ENCODE measurements at places on chromosomes 5 and 9.
A peak's percentile ranks its signal among the peaks of the same experiment; 100 is the strongest.

DNA sequence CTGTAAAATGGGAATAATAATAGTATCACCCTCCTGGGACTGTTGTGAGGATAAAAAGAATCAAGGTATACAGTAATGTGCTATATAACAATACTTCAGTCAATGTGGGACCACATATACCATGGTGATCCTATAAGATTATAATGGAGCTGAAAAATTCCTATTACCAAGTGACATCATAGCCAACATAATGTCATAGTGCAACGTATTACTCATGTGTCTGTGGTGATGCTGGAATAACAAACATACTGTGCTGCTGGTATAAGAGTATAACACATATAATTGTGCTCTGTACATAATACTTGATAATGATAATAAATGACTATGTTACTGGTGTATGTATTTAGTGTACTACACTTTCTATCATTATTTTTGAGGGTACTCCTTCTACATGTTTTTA is 38.1 kb downstream of the LIFR start:
- DNase-seq, result no peak

GRCh38 chr5:159965031-159965837 is 43.7 kb upstream of the TTC1 start:
- DNase-seq, result peak; percentile 73

DNA sequence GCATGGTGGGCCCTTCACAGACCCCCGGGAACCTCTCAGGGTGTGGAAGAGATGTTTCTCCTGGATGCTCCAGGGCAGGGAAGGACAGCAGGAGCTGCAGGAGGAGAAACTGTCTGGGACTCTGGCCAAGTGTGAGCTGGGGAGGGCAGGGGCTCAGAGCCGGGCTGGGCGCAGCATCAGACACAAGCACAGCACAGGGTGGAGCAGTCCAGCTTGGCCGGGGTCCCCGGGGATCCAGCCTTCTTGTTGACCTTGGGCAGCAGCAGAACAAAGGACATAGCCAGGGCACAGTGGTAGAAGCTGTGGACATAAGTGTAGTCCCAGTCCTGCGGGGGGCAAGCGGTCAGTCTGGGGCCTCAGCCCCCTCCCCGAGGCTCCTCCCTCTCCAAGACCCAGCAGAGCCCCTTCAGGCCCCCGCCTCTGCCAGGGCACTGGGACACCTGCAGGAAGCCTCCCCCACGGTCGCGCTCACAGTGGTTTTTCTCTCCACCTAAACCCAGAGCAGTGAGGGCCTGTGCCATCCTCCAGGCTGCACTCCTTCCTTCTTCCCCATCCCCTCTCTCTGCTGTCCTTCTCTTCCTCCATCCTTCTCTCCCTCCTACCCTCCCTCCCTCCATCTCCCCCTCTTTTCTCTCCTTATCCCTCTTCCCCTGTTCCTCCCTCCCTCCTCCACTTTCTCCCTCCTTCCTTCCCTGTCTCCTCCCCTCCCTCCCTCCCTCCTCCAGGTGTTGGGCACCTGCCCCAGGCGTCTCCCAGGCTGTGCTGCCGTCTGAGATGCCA is 10.1 kb downstream of the MYMK start:
- peak; percentile 91 for DNase-seq

- DNase-seq, result no peak
Observed at GRCh38 chr9:99054581-99054980, 50.3 kb upstream of the TGFBR1 start.

DNA sequence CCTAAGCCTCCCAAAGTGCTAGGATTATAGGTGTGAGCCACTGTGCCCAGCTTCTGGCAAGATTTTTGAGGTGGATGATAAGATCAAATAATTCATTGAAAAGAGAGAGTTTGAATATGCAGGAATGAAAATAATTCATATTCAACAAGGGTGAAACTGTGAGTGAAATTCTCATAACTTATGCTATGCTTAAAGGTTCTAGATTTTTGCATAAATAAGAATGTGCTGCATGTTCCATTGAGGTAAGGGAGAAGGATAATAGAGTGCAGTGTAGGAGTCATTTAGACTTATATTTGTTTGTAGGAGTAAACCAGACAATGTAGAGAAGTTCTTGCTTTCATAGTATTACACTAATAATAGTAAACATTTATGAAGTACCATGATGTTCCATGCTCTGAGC is 12.2 kb upstream of the PCDHB2 start:
- DNase-seq, result no peak

DNA sequence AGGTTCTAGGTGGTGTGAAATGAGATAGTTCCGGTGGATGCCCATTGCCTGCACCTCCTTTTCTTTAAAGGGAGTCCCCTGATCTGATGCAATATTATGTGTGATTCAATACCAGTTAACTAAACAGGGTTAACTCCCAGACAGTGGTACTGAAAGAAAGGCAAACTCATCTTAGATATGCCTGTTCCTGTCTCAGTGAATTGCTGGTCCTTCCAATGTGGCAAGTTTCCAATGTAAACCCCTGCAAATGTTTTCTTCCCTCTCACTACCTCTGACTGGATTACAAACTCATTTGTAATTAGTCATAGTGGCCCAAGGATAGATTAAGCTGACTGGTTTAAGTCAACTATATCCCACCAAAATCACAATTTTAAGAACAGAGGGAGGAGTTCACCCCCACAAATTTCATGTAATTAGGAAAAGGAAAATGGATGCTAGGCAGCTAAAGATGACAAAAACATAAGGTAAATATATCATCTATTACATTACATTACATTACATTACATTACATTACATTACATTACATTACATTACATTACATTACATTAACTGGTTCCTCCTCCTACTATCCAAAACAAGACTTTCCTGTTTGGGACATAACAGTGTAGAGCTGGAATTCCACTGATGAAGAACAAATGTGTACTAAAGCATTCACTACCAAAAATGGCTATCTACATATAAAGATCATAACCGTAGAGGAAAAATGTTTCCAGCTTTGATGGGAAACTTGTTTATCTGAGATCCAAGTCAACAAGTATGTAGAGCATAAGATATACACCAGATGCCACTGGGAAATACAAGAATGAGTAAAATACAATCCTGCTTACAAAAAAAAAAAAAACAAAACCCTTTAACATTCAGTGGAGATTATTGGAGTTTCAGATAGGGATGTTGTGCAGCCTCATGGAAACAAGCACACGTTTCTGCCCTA is 121.5 kb upstream of the SNX2 start:
- peak; percentile 91 for DNase-seq

DNA sequence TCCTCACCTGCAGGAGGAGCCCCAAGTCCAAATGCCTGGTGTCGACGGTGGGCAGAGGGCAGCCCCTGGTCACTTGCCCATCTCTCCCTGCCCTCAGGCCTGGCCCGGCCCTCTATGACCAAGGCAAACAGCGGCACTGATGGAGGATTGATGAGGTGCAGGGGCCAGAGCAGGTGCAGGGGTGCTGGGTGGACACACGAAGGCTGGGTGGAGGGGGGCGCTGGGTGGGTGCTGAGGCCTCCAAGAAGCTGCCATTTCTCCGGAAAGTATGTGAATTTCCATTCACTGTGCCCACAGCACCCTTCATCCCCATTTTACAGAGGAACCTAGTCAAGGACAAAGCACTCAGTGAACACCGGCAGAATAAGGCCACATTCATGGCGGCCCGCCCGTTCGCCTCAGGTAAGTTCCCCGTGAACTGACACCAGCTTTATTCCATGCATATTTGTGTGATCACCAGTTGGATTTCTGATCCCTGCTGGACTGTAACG is 143.8 kb upstream of the PPP1R26 start:
- no peak for DNase-seq

DNA sequence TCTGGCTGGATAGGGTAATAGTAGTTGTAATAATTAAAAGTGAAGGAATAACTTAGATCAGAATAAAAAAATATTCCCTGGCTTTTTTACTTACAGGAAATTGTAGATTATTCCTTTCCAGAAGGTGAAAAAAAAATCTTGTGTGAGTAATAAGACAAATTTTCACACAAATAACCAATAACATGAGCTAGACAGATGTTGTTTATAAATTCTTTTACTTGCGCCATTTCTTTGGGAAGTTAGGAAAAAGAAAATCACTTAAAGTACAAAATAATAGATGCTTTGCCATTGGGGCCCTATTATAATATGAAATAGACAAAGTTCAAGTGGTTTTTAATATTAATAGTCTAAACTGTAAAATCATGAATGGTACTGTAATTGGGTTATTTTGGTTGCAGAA is 204.1 kb downstream of the ARRDC3 start:
- no peak for DNase-seq

GRCh38 chr9:105053209-105053652 is 125.3 kb upstream of the ABCA1 start:
- DNase-seq, result no peak

GRCh38 chr5:102596113-102596512 is 97.3 kb upstream of the SLCO6A1 start:
- no peak for DNase-seq

- no peak for DNase-seq
Observed at GRCh38 chr5:157050050-157050449, 8.9 kb downstream of the HAVCR1 start.

- no peak for DNase-seq
Observed at GRCh38 chr5:1495525-1495897, 28.2 kb downstream of the LPCAT1 start.

- no peak for DNase-seq
Observed at GRCh38 chr9:80191108-80191507, 619.3 kb downstream of the TLE4 start.

- no peak for DNase-seq
Observed at GRCh38 chr9:7180247-7180646, 422.5 kb downstream of the KDM4C start.

DNA sequence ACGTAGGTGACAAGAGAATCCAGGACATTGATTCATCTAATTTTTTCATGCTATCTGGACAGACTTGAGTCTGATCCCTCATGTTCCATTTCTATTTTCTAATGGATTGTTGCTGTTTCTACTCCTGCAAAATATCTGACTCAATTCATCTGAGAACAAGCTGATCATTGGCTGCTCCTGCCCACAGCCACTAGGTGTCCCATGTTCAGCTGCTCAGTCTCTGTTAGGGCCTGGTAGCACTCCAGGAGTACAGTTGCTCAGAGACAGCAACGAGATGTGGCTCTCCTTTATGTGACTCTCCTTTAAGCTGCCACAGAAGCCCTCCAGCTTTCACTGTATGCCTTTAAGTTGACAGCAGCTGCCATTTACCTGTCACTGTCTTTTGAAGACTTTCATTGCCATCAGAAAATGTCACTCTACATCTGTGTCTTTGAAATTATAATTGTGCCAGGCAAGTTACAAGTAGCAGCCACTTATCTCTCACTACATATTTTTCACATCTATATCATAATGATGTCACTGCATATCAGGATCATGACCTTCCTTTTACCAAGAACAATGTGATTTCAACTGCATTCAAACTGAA is 1944.2 kb upstream of the NUDT12 start:
- DNase-seq, result no peak

DNA sequence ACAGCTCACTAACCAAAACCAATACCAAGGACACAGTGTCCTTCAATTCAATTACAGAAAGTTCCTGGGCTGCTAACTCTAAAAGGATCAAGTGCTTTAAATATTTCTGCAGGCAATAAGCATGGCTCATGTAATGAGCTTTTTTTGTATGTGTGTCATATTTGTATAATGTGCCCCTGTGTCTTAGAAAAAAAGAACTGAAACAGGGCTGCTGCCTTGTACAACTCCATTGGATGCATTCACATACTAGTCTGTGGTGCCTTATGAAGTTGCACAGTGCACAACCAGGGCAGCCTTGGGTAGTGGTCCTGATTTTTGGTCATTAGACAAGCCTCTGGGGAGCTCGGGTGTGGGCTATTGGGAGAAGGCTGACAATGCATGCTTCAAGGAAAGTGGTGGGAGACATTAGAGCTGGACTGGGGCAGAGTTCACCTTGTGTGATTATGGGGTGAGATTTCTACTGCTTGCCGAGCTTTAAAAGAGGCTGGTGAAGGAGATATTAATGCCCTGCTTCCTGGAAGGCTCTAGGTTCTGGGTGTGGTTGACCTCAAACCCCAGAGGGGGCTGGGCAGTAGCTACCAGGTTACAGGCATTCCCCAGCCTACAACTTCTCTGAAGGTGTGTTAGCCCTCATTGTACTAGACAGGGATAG is 3.6 kb upstream of the CPEB4 start:
- no peak for DNase-seq

- DNase-seq, result no peak
Observed at GRCh38 chr9:113675475-113675941, 200.6 kb upstream of the ZNF618 start.

DNA sequence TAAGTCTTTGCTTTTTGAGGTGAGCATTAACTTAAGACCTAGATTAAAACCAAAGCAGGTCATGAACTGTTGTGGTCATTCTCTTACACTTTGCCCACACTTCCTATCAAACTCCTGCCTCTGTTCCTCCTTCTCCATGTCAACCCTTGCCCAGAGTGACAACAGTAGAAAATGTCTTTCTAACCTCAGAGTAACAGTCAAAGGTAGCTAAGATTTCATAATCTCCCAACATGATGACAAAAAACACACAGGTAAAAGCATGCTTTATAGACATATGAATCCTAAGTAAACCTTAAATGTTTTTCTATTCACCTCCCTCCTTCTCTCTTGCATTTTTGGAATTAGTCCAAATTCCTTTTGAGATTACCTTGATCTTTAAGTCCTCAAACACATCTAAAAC is 422.3 kb downstream of the SPATA31D1 start:
- peak; percentile 44 for DNase-seq

DNA sequence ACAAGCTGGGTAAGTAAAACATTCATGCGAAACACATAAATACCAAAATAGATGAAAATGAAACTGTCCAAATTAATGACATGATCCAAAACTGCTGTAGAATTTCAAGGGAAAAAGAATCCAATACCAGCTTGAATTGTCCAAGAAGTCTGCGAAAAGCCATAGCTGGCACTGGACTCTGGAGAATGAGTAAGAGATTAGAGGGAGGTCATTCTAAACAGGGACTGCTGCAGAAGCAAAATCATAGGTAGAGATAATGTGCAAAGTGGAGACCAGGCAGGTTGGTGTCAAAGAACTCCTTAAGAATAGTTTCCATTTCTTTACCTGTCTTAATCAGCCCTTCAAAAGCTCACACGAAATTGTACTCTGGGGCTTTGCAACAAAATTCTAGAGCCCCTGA is 162.5 kb downstream of the NFIB start:
- DNase-seq, result no peak

DNA sequence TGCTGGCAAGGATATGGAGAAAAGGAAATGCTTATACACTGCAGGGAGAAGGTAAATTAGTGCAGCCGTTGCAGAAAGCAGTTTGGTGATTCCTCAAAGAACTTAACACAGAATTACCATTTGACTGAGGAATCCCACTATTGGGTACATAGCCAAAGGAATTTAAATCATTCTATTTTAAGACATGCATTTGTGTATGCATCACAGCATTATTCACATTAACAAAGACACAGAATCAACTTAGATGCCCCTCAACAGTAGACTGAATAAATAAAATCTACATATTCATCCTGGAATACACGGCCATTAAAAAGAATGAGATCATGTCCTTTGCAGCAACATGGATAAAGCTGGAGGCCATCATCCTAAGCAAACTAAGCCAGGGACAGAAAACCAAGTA is 510.1 kb upstream of the CDH9 start:
- DNase-seq, result no peak

GRCh38 chr9:75589497-75589896 is 301.0 kb upstream of the PCSK5 start:
- DNase-seq, result no peak

Measured in umbilical cord (tissue), 2 donors.